Erythroblast (primary cell): ENCODE measurements at places on chromosomes 2 and 18.

GRCh38 chr18:49177071-49177470 is 226.3 kb upstream of the SMAD7 start:
- DNase-seq: no peak

DNA sequence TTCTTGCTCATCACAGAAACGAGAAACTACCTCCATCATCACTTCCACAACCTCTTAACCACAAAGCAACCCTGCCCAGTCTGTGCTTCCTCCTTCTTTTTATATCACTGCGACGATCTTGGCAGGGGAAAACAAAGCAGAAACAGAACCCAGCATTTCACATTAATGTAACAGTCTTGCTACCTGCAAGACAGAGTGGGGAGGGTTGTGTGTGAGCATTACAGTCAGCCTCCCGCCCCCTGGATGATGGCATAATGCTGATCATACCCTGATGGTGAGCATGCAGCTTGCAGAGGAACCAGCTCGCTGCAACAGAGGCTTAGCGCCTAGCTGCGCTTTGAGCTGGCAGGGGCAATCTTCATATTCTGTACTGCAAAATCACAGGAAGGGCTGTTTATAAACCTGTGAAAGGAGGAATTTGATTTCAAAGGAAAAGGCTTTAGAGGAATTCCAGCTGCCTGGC is 376.1 kb downstream of the IRS1 start:
- DNase-seq: no peak

DNA sequence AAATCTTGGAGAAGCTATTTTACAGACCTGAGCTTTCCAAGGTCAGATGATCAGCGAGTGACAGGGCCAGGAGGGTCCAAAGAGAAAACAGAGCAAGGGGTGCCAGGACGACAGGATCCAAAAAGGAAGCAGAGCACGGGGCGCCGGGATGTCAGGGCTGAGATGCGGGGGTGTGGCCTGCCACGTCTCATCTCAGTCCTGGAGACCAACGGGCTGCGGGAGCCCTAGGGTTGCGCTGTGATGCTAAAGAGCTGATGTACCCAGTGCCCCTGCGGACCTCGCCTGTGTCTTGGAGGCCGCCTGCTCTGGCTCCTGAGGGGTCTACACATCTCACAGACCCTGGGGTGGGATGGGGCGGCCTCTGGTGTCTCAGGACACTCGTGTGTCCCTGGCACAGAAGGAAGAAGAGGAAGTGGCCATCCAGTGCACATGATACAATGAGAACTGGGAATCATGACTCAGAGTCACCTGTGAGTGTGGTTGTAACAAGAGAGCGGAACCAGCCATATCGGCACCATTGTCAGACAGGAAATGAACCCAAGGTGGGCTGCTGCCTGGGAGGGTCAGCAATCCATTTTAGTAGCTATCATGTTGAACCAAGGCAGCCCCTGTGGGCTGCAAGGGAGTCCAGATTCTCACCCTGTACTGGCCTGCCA is 97.8 kb downstream of the MYT1L start:
- no peak for DNase-seq

DNA sequence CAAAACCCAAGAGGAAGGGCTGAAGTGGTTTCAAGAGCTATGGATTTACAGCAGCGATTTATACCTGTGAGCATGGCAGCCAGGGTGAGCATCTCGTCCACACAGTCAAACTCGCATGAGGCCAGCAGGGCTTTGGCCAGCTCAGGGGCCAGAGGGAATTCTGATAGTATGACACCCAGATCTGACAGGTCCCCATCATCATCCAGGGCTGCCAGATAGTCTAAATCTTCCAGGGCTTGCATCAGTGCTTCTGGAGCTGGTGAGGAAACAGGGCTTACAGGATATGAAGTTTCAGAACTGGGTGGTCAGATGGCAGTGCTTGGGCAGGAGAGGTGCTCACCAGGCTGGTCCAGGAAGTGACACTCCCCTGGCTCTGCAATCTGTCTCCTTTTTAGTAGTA is 3.5 kb downstream of the DQX1 start:
- no peak for DNase-seq

DNA sequence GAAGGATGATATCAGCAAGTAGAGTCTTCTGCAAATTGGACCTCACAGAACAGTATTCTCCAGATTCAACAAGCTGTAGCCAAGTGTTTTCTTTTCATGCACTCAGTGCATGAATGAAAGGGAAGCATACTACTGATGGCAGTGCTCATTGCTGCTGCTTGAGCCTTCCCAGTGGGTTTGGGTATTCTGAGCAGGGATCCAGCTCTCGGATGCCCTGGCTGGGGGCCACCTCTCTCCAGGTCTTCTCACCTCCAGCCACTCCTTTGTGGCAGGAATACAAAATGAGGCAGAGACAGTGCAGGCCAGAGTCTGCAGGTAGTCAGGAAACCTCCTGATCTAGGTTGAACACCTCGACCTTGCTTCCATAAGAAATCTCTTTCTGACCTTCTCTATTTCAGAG is 390.4 kb upstream of the CELF4 start:
- no peak for DNase-seq

DNA sequence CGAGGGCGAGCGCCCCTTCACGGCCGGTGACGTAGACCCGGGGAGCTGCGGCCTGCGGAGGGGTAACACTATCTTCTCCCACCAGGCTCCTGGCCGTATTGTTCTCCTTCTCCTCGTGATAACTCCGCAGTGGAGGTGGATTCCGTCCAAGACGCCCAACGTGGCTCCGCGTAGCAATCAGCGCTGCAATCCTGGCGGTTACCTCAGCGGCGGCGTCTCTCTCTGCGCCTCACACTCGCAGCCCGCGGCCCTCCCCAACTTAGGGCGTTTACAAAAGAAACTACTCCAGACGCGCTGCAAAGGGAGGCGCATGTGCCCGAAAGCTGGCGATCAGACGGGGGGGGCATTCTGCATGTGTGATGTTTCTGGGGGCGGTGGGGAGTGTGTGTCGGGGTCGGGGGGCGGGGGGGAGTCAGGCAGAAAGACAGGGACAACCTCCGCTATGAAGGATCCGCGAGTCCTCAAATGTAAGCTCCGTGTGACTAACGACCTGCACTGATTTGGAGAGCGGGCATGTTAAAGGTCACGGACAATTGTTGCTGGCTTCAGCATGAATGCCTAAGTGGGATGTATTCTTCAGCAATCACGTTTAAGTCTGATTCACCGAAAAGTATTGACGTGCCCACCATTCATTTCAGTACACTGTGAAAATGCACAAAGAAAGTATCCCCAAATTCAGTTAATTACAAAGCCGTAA is 1.3 kb upstream of the ZNF516 start:
- peak; percentile 92 for DNase-seq

DNA sequence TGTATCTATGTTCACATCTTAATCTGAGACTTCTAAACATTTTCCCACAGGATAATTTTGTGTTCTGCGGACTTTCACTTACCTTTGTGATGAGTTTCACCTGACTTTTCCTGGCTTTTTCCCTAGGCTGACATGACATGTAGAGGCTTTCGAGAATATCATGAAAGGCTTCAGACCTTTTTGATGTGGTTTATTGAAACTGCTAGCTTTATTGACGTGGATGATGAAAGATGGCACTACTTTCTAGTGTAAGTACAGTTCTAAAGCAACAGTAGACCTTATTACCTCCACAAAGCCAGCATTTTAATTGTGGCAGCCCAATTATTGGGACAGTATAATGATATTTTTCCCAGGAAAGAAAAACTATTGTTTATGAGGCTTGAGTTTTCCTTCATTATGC is 34.1 kb upstream of the METAP1D start:
- DNase-seq: no peak
